T-helper 2 cell treated with Interferon-gamma antibody and Interleukin-4, amounts not matched to agents 5 μg/mL and 100 μg/mL, for 36 hours (primary cell): ENCODE measurements at places on chromosomes 2 and 18.

- DNase-seq, result no peak
These were observed 148.7 kb upstream of the ATP5MC3 start for GRCh38 chr2:175330195-175330594.

DNA sequence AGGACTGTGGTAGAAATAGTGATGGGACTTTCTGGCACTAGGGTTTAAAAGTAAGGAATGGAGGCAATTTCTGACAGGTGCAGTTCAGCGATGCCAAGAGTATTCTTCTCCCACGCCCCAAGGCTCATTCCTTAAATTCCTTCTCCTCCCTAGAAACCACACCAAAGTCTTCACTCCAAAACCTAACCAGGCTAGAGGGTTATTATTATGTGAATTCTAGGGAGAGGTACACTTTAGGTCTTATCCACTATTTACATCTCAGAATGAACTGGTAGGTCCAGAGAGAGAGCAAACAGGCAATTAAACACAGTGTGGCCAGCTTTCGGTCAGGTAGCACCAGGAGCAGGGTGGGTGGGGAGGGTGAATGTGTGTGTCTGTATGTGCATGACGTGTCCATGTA is 11.4 kb downstream of the IL1F10 start:
- no peak for DNase-seq

DNA sequence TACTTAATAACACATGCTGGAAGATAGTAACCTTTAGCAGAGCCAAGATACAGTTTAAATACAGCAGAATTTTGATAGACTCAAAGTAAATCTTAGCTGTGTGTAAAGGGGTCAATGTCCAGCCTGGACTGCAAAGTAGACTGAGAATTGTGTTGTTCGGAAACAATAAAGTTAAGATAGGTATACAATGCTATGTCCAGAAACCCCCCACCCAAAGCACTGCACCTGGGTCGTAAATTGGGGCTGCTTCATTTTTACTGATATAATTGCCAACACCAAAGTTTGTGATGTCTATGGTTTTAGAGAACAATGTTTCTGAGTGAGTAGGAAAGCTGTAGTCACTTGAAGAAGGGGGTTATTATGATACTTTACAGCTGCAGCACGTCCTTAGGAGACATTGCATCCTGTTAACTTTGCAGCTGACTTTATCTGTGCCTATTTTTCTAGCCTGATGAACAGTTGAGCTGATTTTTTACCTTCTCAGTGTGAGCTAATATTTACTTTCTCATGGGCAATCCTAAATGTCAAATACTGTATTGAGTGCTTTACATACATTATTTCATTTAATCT is 4.3 kb upstream of the NCOA1 start:
- no peak for DNase-seq

DNA sequence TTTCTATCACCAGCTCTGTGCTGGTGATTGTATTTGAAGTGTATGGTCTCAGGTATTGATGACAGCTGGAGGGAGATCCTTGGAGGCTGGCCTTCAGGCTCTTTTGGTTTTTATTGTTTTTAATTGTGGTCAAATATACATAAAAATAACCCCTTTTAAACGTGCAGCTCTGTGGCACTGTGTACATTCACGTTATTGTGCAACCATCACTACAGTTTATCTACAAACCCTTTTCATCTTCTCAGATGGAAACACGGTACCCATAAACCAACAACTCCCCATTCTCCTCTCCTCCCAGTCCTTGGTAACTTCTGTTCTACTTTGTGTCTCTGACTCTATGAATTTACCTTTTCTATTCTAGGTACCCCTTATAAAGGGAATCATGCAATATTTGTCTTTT is 79.3 kb upstream of the ATP8B1 start:
- DNase-seq, result no peak

DNA sequence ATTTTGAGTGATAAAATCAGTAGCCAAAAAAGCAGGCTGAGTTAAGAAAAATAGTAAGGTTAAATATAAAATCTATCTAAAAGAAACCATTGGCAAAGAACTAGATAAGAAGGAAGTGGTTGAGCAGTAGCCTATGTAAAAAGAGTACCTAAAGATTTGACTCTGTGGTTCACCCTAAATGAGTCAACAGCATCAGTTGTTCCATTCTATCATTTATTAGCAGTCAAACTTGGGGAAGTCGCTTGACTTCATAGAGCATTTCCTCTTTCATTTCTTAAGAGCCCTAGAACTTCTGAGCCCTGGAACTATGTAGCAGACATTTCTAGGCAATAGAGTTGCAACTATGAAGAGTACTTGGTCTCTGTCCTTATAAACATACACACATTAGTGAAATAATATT is 381.7 kb downstream of the NUP35 start:
- DNase-seq, result no peak

- no peak for DNase-seq
These were observed 1920.1 kb upstream of the CELF4 start for GRCh38 chr18:39485696-39486095.

DNA sequence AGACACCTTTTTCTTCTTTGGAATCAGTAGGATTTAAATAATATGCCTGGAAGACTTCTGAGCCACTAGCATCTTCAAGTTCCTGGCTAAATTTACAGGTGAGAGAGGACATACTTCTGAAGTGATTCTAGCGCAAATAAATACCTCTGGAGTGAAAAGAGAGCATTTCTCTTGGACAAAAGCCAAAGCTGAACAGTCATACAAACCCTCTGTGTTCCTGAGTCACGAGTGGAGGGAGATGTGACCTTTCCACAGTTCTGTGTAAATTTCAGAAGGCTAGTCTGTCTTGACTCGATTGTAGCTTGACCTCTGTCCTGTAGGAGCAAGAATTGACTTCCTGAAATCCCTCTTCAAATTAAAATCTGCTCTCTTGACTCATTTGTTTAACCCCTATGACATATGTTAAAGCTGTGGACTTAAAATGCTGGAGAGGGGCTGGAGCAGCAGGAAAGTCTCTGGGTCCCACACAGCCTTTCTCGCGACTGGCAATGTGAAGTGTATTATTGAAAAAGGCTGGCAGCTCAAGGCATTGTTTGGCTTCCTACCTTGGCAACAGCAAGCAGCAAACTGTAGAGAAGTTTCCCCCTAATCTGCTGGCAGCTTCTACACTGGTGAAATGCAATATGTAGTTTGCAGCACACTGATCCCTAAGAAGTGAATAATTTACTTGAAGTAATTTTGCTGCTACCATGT is 79.6 kb upstream of the GCFC2 start:
- no peak for DNase-seq

DNA sequence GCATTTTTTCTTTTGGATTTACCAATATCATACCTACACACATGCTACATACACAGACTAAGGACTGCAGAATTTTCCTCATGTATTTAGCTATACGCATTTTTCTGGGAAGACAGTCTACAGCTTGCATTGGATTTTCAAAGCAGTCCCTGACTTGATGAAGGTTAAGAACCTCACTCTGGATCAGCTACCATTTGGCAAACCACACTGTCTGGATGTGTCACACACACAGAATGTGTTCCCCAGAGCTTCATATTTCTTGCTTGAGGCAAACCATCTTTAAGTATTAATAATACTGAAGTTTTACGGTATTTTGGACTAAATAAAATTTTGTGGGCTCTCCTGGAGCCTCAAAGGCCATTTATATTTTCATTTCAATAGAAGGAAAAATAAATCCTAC is 102.3 kb downstream of the TCF4 start:
- DNase-seq, result no peak

DNA sequence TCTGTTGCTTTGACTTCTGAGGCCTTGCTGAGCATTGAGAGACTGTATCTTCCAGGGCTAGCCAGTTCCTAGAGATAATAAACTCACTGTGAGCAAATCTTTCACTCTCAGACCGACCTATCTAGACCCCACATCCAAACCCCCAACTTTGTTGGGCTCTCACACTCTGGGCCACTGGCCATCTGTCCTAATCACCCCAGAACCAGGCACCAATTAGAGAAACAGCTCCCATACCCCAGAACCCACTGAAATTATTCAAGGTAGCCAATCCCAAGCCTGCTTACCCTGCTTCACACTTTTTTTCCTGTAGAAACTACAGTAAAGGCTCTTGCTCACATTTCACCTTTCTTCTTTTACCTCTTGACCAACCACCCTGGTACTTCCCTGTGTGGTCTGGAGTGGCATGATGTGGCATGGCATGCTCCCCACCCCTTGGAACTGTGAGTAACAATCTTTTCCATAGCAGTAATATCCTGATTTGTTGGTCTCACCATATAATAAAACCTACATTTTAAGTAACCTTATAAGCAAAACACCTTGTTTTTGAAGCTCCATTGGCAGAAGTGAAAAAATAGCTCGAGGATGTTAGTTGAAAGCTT is 55.2 kb downstream of the ANKRD12 start:
- DNase-seq, result no peak
